A673 (cell line): ENCODE measurements at places on chromosomes 6 and 20.

DNA sequence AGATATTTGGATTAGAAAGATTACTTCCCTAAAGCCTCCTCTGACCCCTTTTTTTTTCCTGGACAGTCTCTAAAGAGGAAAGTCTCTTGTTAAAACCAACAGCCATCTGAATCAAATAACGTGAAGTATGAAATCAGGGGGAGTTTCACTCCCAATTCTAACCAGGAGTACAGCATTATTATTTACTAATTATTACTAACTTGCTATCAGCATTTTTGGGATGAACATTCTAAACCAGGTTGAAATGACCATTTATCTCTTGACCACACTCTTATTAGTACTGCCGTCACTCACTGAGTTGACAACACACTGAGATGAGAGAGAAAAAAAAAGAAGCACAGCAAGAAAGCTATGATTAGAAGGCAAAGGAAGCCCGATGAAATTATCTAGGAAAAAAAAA is 114.4 kb upstream of the BCLAF1 start:
- no peak overlapping the region for H3K27ac ChIP-seq
- no peak overlapping the region for H3K4me3 ChIP-seq
- no peaks in the 10 kb centered on the region for H3K27me3 ChIP-seq

DNA sequence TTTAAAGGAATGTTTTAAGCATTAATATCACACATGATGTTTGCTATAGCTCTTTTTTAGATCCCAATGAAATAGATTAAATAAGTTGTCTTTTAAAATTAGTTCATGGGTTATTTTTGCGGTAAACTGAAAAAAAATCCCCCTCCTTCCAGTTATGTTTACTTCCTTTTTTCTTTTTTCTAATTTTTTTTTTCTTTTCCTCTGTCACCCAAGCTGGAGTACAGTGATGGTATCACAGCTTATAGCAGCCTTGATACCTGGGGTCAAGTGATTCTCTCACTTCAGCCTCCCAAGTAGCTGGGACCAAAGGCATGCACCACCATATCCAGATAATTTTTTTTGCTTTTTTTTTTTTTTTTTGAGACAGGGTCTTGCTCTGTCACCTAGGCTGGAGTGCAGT is 17.8 kb upstream of the SCAF8 start:
- no peak overlapping the region for H3K4me3 ChIP-seq
- no peaks in the 10 kb centered on the region for H3K27me3 ChIP-seq
- no peaks in the 10 kb centered on the region for H3K36me3 ChIP-seq
- H3K27ac ChIP-seq: no peak overlapping the region

GRCh38 chr20:31587545-31588389 is 17.3 kb upstream of the ID1 start:
- H3K4me3 ChIP-seq: peak overlapping the region; percentile 52
- peaks cover 10% of the 10 kb centered on the region for H3K4me1 ChIP-seq
- H3K27ac ChIP-seq: peak overlapping the region; percentile 57
- DNase-seq: no peak

GRCh38 chr6:135675862-135676261 is 175.6 kb upstream of the PDE7B start:
- no peak overlapping the region for H3K4me3 ChIP-seq
- no peaks in the 10 kb centered on the region for H3K27me3 ChIP-seq
- H3K27ac ChIP-seq: no peak overlapping the region

- no peaks in the 10 kb centered on the region for H3K4me1 ChIP-seq
- H3K36me3 ChIP-seq: no peaks in the 10 kb centered on the region
- no peak for DNase-seq
- H3K4me3 ChIP-seq: no peak overlapping the region
- H3K27me3 ChIP-seq: no peaks in the 10 kb centered on the region
Observed at GRCh38 chr6:153465050-153465449, 334.0 kb upstream of the RGS17 start.

DNA sequence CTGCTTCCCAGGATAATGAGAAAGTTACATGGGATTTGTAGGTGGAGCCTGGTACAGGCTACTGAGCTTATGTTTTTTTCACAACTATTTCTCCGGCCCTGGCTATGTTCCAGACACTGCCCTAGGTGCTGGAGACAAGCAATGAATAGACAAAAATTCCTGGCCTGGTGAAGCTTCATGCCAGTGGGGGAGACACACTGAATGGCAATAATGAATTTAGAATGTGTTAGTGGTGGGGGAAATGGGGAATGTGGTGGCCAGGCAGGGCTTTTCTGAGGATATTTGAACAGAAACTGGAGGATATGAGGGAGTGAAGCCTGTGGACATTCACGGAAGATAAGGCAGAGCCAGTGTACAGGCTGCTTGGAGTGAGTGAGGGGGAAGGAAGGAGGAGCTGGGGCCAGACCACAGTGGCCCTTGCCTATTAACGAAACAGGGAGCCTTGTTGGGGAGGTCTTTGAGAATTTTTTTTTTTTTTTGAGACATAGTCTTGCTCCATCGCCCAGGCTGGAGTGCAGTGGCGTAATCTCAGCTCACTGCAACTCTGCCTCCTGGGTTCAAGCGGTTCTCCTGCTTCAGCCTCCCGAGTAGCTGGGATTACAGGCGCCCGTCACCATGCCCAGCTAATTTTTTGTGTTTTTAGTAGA is 6.6 kb downstream of the FOXS1 start:
- no peaks in the 10 kb centered on the region for H3K36me3 ChIP-seq
- H3K27ac ChIP-seq: no peak overlapping the region
- H3K4me3 ChIP-seq: no peak overlapping the region

- no peaks in the 10 kb centered on the region for H3K27me3 ChIP-seq
- DNase-seq: no peak
- H3K36me3 ChIP-seq: no peaks in the 10 kb centered on the region
- H3K27ac ChIP-seq: no peak overlapping the region
Observed at GRCh38 chr20:3276680-3277015, 37.7 kb upstream of the SLC4A11 start.

- no peaks in the 10 kb centered on the region for H3K27me3 ChIP-seq
- no peaks in the 10 kb centered on the region for H3K36me3 ChIP-seq
- no peak overlapping the region for H3K4me3 ChIP-seq
- no peak for DNase-seq
- no peaks in the 10 kb centered on the region for H3K4me1 ChIP-seq
- no peak overlapping the region for H3K27ac ChIP-seq
Observed at GRCh38 chr6:39181333-39181732, 47.9 kb downstream of the KCNK5 start.

DNA sequence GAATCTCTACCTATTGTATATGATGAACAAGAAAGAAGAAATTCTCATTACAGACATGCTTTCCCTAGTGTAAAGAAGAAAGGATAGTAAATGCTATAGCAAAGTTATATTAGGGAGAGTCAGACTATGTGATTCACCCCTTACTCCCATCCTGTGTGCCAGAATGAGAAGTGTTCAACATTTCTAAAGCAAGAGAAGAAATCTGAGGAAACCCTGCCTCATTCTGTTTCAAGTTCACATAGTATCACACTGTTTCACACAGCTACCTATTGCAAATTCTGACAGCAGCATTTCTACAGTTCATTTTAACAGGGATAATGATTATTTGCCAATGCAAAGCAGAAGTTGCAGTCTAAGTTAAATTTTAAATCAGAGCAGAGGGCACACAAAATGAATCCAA is 267.2 kb upstream of the TCF21 start:
- H3K4me3 ChIP-seq: no peak overlapping the region
- H3K27ac ChIP-seq: no peak overlapping the region
- H3K36me3 ChIP-seq: no peaks in the 10 kb centered on the region
- no peak for DNase-seq

GRCh38 chr20:43095034-43095433 is 94.7 kb downstream of the PTPRT start:
- H3K36me3 ChIP-seq: no peaks in the 10 kb centered on the region
- no peaks in the 10 kb centered on the region for H3K4me1 ChIP-seq
- DNase-seq: no peak
- no peak overlapping the region for H3K4me3 ChIP-seq
- no peak overlapping the region for H3K27ac ChIP-seq

DNA sequence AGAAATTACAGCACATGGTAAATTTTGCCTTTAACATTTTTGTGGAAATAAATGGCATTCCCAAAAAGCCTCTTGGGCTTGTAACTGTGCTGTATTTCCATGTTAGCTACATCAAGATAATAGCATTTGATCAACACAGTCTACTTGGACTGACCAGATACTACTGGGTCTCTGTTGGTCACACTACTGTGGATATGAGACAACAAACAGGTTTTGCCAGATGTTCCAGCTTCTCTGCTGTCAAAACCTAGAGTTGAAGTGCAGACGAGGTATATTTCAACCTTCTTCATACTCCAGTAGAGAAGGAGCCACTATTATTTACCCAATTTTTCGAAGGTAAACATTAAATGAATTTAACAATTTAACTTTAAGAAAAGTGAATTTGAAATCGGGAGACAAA is 284.7 kb upstream of the CITED2 start:
- H3K27me3 ChIP-seq: no peaks in the 10 kb centered on the region
- H3K4me3 ChIP-seq: no peak overlapping the region
- H3K36me3 ChIP-seq: no peaks in the 10 kb centered on the region

GRCh38 chr6:138182939-138183789 is 21.4 kb downstream of the ARFGEF3 start:
- no peaks in the 10 kb centered on the region for H3K27me3 ChIP-seq
- no peaks in the 10 kb centered on the region for H3K36me3 ChIP-seq
- H3K27ac ChIP-seq: no peak overlapping the region
- no peak overlapping the region for H3K4me3 ChIP-seq
- no peak for DNase-seq

DNA sequence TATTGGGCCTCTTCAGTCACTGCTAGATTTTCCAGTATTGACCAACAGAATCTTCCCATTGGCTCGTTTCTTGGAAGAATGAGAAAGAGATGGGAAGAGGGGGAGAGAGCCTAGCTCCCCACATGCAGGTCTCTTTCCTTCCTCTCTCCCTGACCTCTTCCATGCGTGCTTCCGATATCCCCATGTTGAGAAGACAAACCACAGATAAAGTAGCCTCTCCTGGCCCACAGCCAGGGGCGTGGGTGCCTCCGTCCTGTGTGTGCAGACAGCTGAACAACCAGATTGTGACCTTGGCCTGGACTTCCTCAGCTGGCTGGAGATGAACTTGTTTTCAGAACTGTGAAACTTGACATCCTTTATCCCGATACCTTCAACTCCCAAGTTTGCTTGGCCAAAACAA is 71.0 kb downstream of the EDN3 start:
- no peak overlapping the region for H3K4me3 ChIP-seq
- no peaks in the 10 kb centered on the region for H3K36me3 ChIP-seq
- H3K4me1 ChIP-seq: no peaks in the 10 kb centered on the region

GRCh38 chr6:158647501-158647900 is 2.4 kb upstream of the SYTL3 start:
- no peaks in the 10 kb centered on the region for H3K27me3 ChIP-seq
- no peak overlapping the region for H3K4me3 ChIP-seq
- no peak for DNase-seq
- H3K36me3 ChIP-seq: no peaks in the 10 kb centered on the region
- H3K4me1 ChIP-seq: peaks cover 20% of the 10 kb centered on the region

- H3K36me3 ChIP-seq: no peaks in the 10 kb centered on the region
- H3K27ac ChIP-seq: no peak overlapping the region
- DNase-seq: peak; percentile 65
- no peak overlapping the region for H3K4me3 ChIP-seq
- peaks cover 2% of the 10 kb centered on the region for H3K4me1 ChIP-seq
Observed at GRCh38 chr6:142474531-142475289, 172.9 kb downstream of the ADGRG6 start.

DNA sequence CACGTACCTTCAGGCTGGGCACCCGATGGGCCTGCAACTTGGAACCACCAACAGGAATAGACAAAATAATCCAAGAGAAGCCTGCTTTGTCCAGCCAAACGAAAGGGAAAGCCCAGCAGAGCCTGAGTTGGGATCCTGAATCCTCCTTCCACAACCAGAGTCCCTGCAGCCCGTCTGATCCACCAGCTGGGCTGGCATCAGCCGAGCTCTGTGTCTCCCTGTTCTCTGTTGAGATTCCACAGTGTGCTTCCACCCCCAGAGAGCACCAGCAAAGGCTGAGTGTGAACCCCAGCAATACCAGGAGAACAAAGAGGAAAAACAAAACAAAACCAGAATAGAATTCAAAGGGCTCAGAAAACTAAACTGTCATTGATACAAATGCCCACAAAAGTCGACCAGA is 104.2 kb upstream of the PRND start:
- H3K36me3 ChIP-seq: no peaks in the 10 kb centered on the region
- H3K27me3 ChIP-seq: no peaks in the 10 kb centered on the region
- DNase-seq: no peak
- H3K27ac ChIP-seq: no peak overlapping the region
- H3K4me3 ChIP-seq: no peak overlapping the region
- H3K4me1 ChIP-seq: peaks cover 7% of the 10 kb centered on the region

- peak overlapping the region; percentile 35 for H3K27ac ChIP-seq
- no peak for DNase-seq
- no peak overlapping the region for H3K4me3 ChIP-seq
- H3K27me3 ChIP-seq: no peaks in the 10 kb centered on the region
Observed at GRCh38 chr6:34490390-34491090, 24.7 kb downstream of the PACSIN1 start.

DNA sequence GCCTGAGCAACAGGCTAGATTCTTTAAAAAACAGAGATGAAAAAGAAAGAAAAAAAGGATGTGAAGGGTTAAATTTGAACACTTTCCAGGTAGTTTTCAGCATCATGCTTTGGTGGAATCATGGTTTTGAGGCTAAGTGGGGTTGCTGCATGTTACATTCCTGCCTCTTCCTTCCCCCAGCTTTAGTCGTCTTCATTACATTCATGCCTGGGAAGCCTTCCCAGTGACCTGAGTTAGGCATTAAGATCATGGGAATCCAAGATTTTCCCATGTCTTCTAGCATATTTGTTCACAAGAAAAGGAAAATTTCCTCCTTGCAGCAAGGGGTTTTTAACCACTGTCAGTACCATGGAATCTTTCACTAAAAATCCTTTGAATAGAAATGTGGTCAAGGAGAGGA is 12.0 kb downstream of the TPX2 start:
- H3K27me3 ChIP-seq: no peaks in the 10 kb centered on the region
- H3K27ac ChIP-seq: no peak overlapping the region
- no peak overlapping the region for H3K4me3 ChIP-seq
- H3K36me3 ChIP-seq: peaks cover 41% of the 10 kb centered on the region
- H3K4me1 ChIP-seq: no peaks in the 10 kb centered on the region

DNA sequence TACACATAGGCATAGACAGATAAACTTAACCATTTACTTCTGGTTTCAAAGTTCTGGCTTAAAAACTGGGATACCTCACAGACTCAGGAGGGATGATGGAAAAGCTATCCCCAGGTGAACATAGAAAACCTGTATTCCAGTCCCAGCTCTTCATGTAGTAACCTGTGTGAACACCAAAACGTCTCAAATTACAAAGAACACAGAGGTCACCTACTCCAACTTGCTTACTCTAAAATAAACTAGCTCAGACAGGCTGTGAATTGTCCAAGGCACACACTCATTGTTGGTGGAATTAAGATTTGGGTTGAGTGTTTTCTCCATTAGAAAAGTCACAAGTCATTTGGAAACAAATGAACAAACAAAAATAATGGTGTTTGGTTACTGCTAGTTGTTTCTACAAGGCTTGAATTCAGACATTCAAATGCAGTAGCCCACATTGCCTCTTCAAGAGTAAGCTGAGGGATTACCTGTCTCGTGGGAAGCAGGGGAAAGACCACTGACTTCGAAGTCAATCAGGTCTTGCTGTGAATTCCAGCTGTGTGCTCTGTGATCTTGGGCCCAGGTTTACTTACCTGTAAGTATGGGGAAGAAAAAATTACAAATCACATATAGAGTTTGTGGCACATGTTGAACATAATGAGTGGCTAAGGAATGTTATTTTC is 48.2 kb upstream of the LRRC1 start:
- no peak overlapping the region for H3K4me3 ChIP-seq
- H3K27ac ChIP-seq: no peak overlapping the region
- no peaks in the 10 kb centered on the region for H3K27me3 ChIP-seq
- no peaks in the 10 kb centered on the region for H3K36me3 ChIP-seq
- no peaks in the 10 kb centered on the region for H3K4me1 ChIP-seq

GRCh38 chr20:64244870-64245603 is 10.5 kb upstream of the PCMTD2 start:
- no peak for DNase-seq
- H3K4me1 ChIP-seq: no peaks in the 10 kb centered on the region
- H3K27ac ChIP-seq: no peak overlapping the region
- H3K36me3 ChIP-seq: no peaks in the 10 kb centered on the region
- no peak overlapping the region for H3K4me3 ChIP-seq
